Articular chondrocyte of knee joint (primary cell): ENCODE measurements at places on chromosomes 3 and 15. TPM values are rescaled to one million over a fixed set of nuclear protein-coding genes. Genes with fewer than 3 reads are reported as not detected.

Gene RFC4
- total RNA-seq, result 14.6 and 23.1 TPM in 2 replicates

Gene GRK7
- total RNA-seq, result not detected in 2 replicates

Gene OR5K2
- not detected in 2 replicates for total RNA-seq

Gene CP
- 105 and 153 TPM in 2 replicates for total RNA-seq

Gene CFAP20DC
- total RNA-seq, result 4.2 and 6.2 TPM in 2 replicates

Gene NR1I2
- 0.11 and 0.13 TPM in 2 replicates for total RNA-seq

Gene CCDC191
- 5.0 and 5.4 TPM in 2 replicates for total RNA-seq

Gene NPAP1
- total RNA-seq, result 0.11 TPM in 1 of 2 replicates, not detected in the other

Gene ABHD17C
- 15.5 and 18.2 TPM in 2 replicates for total RNA-seq

Gene HRH1
- 34.6 and 41.0 TPM in 2 replicates for total RNA-seq

Gene CCNB2
- total RNA-seq, result 27.7 and 35.7 TPM in 2 replicates

Gene GAP43
- 0.39 and 0.65 TPM in 2 replicates for total RNA-seq

Gene TTC21A
- 4.4 and 6.8 TPM in 2 replicates for total RNA-seq

Gene HGD
- total RNA-seq, result 0.13 and 0.22 TPM in 2 replicates

Gene BFSP2
- not detected in 2 replicates for total RNA-seq

Gene CKMT1B
- not detected in 2 replicates for total RNA-seq

Gene CD96
- under 0.01 TPM in 1 of 2 replicates, not detected in the other for total RNA-seq

Gene CADM2
- 0.11 TPM in 1 of 2 replicates, not detected in the other for total RNA-seq

Gene FMN1
- total RNA-seq, result 3.4 and 6.3 TPM in 2 replicates

Gene GP9
- total RNA-seq, result not detected in 2 replicates

Gene PODXL2
- 0.78 and 1.1 TPM in 2 replicates for total RNA-seq

Gene CHRFAM7A
- total RNA-seq, result 2.8 and 4.3 TPM in 2 replicates

Gene FANCD2OS
- not detected in 2 replicates for total RNA-seq

Gene PLCB2
- total RNA-seq, result not detected in 2 replicates

Gene GPR171
- not detected in 2 replicates for total RNA-seq

Gene FSIP1
- 2.9 and 6.2 TPM in 2 replicates for total RNA-seq

Gene CHL1
- total RNA-seq, result not detected in 2 replicates

Gene STRIT1
- not detected in 2 replicates for total RNA-seq

Gene LRTM1
- not detected in 2 replicates for total RNA-seq

Gene TFRC
- total RNA-seq, result 150 and 152 TPM in 2 replicates

Gene GPR149
- total RNA-seq, result not detected in 2 replicates

Gene RAB6B
- 0.65 and 0.78 TPM in 2 replicates for total RNA-seq

Gene SCN11A
- total RNA-seq, result 0.11 and 0.13 TPM in 2 replicates

Gene CLSTN2
- 0.78 and 11.3 TPM in 2 replicates for total RNA-seq

Gene GOLGA8J
- total RNA-seq, result 0.22 and 0.52 TPM in 2 replicates

Gene INSYN1
- 4.3 and 6.4 TPM in 2 replicates for total RNA-seq

Gene DOCK3
- total RNA-seq, result 0.26 and 0.32 TPM in 2 replicates

Gene SH3GL3
- 0.65 TPM in 1 of 2 replicates, not detected in the other for total RNA-seq

Gene ANKUB1
- total RNA-seq, result not detected in 2 replicates

Gene SLC9C1
- under 0.01 TPM in 1 of 2 replicates, not detected in the other for total RNA-seq

Gene NOX5
- total RNA-seq, result 0.22 and 0.26 TPM in 2 replicates

Gene ONECUT1
- total RNA-seq, result not detected in 2 replicates

Gene GHRL
- 0.52 TPM in 1 of 2 replicates, not detected in the other for total RNA-seq

Gene ECE2
- total RNA-seq, result not detected in 2 replicates

Gene CDAN1
- 8.9 and 9.3 TPM in 2 replicates for total RNA-seq

Gene LRRC3B
- not detected in 2 replicates for total RNA-seq
